ENCODE measurements at places on chromosomes 6 and 20. TPM values are rescaled to one million over a fixed set of nuclear protein-coding genes. Genes with fewer than 3 reads are reported as not detected.

E2F1 gene
- 25.3 TPM for total RNA-seq

GRCh38 chr6:75171567-75171966 lies 34.3 kb downstream of the COL12A1 start:
- H3K36me3 ChIP-seq = no peaks in the 10 kb centered on the region
- H3K27ac ChIP-seq = no peak overlapping the region
- H3K4me3 ChIP-seq = no peak overlapping the region
- H3K4me1 ChIP-seq = no peaks in the 10 kb centered on the region
- no peak for DNase-seq
- no peaks in the 10 kb centered on the region for H3K27me3 ChIP-seq

DNA sequence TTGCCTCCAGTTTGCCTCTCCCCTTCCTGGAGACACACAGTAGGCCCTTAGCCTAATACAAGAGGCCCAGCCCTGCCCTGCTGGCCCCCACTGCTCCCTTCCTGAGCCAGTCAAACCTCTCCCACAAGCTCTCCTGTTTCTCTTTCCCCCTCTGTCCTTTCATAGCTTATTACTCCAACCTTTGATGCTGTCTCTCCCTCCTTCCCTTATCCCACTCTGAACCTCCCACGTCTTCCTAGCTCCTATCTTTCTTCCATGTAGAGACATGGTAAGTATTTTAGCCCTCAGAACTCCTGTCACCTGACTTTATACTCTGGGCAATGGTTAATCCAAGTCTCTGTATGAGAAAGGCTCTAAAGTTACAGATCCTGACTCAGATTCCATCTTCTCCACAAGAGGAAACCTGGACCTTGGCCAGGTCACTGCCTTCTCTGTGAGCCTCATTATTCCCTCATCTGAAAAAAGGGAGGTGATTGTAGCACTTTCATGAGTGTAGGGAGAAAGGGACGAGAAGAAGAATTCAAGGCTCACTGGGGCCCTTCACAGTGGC lies 6.7 kb downstream of the TGIF2 start:
- H3K27ac ChIP-seq = no peak overlapping the region
- H3K4me3 ChIP-seq = no peak overlapping the region
- peaks cover 35% of the 10 kb centered on the region for H3K36me3 ChIP-seq
- peaks cover 33% of the 10 kb centered on the region for H3K4me1 ChIP-seq
- DNase-seq = no peak
- no peaks in the 10 kb centered on the region for H3K27me3 ChIP-seq

DNA sequence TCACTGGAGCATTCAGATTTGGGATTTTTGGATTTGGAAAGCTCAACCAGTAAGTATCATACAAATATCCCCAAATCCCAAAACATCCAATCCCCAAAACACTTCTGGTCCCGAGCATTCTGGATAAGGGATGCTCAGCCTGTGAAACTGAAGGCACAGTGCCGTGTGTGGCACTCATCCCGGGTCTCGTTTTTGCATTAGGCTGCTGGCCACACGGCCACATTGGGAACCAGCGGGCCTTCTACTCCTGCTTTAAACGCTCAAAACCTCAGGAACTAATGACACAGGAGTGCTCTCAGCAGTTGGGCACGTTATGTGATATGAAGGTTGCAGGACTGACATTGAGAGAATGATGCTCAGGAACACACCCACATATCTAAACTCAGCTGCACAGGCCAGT lies 35.6 kb downstream of the PSMG4 start:
- peaks cover 52% of the 10 kb centered on the region for H3K36me3 ChIP-seq
- H3K4me1 ChIP-seq = peaks cover 11% of the 10 kb centered on the region
- DNase-seq = no peak
- no peak overlapping the region for H3K4me3 ChIP-seq

DNA sequence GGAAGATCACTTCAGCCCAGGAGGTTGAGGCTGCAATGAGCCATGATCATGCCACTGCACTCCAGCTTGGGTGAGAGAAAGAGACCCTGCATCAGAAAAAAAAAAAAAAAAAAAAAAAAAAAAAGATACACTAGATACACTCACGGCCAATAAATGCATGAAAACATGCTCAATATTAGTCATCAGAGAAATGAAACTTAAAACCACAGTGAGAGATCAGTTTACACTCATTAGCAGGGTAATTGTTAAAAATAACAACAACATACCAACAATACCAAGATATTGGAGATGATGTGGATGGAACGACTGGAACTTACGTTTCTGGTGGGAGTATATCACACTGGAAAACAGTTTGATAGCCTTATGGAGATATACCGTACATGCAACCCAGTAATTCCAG lies 29.9 kb downstream of the HS3ST5 start:
- no peaks in the 10 kb centered on the region for H3K4me1 ChIP-seq
- no peaks in the 10 kb centered on the region for H3K27me3 ChIP-seq
- H3K27ac ChIP-seq = no peak overlapping the region
- no peak overlapping the region for H3K4me3 ChIP-seq
- H3K36me3 ChIP-seq = no peaks in the 10 kb centered on the region

DNA sequence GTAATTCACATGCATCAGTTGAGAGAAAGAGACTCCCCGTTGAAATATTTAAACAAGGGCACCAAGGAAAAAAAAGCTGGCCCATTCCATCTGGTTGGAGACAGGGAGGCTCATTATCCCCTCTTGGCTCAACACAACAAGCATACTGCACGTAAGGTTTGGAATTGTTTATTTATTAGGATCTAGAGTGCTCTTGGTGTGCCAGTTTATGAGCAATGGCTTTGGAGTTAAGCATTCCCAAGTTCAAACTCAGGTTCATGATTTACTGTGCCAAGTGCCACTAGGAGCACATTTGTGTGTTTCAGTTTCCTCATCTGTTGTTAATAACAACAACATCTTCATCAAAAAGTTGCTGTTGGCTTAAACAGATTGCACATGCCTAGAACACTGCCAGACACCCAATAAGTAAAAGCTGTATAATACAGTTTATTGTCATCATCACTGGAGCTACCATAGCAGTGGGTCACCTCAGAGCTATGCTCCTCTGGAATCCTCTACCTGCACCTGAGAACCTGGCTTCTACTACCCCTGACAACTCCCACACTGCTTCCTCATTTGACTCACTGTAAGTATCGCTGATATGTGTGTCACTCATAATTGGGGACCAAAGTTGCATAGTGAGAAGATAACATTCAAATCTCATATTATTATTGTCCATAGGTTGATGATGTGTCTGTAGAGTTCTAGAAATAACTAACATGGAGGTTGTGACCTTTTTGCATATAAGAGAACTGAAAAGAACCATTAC lies 5.4 kb downstream of the SLC17A3 start:
- peaks cover 5% of the 10 kb centered on the region for H3K4me1 ChIP-seq
- H3K27me3 ChIP-seq = no peaks in the 10 kb centered on the region
- H3K36me3 ChIP-seq = no peaks in the 10 kb centered on the region
- H3K27ac ChIP-seq = no peak overlapping the region
- H3K4me3 ChIP-seq = no peak overlapping the region
